ENCODE measurements at places on chromosomes 5 and 9. TPM values are rescaled to one million over a fixed set of nuclear protein-coding genes. Genes with fewer than 3 reads are reported as not detected.

DNA sequence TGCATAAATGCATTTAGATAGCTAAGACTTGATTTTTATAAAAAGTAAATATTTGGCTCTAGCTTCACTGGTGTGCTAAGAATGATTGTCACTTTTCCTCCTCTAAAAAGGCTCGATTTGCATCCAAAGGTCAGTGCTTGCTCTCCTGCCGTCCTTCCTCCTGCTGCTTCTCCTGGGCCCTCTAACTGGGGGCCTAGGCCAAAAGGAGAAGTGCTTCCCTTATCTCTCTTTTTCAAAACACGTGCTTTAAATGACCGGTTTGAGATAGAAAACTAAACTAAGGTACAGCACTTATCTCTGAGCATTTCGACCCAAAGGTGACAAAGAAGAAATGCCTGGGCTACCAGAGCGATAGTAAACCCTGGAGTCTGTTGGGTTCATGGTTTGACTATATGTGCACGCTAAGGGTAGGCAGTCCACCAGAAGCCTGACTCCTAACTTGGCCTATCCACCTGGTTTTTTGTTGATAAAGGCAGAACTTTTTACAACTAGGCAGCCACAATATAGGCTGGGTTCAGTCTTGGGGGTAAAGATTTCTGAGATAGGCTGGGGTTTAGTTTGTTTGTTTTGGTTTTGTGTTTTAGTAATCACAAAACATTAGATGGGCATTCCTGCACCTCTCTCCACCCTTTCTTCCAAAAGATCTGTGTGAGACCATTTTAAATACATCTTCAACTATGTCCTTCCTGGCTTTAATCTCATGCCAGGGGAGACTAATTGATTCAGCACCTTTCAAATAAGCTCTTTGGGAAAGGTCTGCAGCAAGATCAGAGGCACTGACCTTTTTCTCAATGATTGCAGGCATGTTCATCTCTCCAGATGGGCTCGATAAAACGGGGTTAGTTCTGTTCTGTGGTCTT lies 3.8 kb downstream of the NR2F1-AS1 start:
- no peak for DNase-seq

GRCh38 chr9:70492319-70492777 lies 77.9 kb upstream of the KLF9 start:
- no peak for DNase-seq

DNA sequence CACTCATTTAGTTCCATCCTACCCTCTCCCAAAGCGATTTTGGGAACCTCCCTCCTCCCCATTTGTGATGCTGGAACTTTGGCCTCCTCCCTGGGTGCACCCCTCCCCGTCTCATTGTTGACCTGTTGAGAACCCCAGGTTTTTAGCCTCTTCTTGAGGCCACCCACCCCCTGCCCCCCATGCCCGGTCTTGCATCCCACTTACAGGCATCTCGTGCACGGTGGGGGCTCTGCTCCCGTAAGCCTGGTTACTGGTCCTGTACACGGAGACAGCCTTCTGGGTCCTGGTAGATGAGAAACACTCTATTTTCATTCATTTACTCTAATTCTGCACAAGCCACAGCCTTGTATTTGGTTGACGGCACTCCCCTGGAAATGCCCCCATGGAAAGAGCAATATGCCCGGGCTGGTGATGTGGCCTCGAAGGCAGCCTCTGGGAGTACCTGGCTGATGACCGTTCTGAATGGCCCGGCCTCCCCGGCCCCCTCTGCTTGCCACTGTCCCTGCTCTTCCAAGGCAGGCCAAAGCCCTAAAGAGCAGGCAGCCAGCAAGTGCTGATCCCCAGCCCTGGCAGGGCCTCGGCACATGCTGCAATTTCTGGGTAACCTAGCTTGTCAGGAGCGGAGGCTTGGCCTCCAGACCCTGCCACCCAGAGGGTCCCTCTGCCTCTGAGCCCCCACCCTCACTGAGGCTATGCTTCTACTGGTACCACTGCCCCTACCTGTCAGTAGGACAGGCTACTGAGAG lies 1.9 kb upstream of the MRPS2 start:
- DNase-seq, result no peak

DNA sequence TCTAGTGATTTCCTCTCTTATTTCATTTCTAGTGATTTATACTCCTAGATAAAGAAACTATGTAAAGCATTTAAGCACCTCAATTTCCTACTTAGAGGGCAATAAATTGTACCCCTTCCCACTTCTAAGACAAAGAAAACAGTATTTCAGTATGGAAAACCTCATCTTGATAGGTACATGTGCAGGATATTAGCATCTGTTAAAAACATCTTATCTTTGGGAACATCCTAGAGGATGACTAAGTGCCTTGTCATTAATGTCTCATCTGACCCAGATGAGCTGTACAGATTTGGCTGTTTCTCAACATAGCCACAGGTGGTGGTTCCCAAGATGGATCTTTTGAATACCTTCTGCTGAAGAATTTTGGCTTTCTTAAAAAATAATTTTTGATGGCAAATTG lies 5.7 kb downstream of the MEGF10 start:
- no peak for DNase-seq

Gene EIF4E1B
- not detected for total RNA-seq
